ENCODE measurements at places on chromosomes 12 and 14.

- DNase-seq = peak; percentile 92
Observed at GRCh38 chr12:132445884-132446632, 43.9 kb upstream of the FBRSL1 start.

DNA sequence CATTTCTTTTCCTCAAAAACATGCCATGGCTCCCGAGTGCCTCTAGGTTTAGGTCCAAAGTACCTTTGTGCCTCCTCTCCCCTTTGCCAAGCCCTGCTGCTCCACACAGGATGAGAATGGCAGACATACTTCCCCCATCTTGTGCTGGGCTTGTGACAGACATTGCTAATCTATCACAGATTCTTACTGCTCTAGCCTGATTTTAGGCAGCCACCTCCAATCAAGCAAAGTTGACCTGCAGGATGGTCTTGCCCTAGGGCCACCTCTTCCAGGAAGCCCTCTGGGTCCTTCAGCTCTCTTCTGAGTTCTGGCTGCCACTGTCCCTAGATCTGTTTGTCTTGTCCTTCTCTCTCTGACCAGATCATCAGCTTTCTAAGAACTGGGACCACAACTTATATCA is 20.5 kb downstream of the FOXN4 start:
- no peak for DNase-seq

- no peak for DNase-seq
Observed at GRCh38 chr12:62291864-62292760, 31.9 kb downstream of the USP15 start.

GRCh38 chr12:124715121-124715990 is 147.9 kb upstream of the NCOR2 start:
- peak; percentile 70 for DNase-seq

- DNase-seq = no peak
Observed at GRCh38 chr12:57740656-57741412, 2.3 kb upstream of the AGAP2 start.

GRCh38 chr12:68867606-68868005 is 59.6 kb downstream of the MDM2 start:
- DNase-seq = no peak

DNA sequence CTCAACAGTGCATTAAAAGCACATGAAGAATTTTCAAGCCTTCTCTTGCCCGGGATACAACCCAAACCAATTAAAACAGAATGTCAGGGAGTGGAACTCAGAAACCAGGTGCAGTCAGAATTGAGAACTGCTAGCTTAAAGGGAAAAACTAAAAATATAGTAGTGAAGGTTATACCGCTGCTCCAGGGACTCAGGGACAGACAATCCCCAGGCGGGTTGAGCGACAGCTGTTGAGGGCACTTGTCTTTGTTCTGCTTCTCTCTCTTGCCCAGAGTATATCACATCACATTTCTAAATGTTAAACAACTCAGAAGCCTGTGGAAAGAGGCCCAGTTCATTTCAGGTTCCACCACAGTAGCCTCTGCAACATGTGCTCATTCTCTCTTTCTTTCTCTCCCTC is 93.1 kb downstream of the SLC5A8 start:
- DNase-seq = no peak

- no peak for DNase-seq
Observed at GRCh38 chr12:121802485-121802842, 1.3 kb upstream of the SETD1B start.

DNA sequence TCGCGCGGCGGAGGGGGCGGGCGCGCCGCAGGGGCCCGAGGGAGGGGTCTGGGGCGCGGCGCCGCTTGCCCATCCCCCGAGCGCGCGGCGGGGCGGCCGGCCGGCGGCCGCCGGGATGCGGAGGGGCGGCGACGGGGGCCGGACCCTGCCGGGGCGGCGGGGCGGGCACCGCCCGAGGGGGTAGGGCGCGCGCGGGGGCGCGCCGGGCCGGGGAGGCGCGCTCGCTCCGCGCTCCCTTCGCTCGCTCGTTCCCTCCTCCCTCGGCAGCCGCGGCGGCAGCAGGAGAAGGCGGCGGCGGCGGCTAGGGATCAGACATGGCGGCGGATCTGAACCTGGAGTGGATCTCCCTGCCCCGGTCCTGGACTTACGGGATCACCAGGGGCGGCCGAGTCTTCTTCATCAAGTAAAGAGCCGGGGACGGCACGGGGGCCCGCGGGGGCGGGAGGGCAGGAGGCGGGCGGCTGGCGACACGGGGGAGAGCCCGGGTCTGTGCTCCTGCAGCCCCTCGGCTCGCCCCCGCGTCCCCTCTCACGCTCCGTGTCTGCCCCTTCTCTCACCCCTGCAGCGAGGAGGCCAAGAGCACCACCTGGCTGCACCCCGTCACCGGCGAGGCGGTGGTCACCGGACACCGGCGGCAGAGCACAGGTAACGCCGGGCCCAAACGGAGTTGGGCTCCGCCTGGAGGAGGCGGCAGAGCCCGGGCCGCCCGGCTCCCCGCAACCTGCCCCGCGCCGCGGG is at the start of gene PLEKHA5:
PLEKHA5 (plus strand) TSS at position 248 of the 738 bp plus-strand sequence; CDS start at position 315, 67 bp downstream.
- DNase-seq = peak; percentile 81

DNA sequence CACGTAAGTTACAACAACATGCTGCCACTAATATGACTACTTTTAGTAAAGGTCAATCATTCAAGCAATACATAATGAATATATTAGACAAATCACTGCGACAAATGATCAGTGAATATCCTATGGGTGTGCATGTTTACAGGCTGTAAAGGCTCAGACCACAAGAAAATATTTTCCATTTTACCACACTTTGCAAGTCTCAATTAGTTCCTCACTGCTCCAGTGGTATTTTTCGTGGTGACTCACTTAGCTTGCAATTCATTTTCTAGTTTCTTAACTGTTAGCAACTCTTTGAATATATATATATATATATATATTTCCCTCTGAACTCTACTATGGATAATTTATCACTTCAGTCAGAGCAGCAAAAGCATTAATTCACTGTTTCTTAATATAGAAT is 96.9 kb downstream of the EML5 start:
- no peak for DNase-seq

DNA sequence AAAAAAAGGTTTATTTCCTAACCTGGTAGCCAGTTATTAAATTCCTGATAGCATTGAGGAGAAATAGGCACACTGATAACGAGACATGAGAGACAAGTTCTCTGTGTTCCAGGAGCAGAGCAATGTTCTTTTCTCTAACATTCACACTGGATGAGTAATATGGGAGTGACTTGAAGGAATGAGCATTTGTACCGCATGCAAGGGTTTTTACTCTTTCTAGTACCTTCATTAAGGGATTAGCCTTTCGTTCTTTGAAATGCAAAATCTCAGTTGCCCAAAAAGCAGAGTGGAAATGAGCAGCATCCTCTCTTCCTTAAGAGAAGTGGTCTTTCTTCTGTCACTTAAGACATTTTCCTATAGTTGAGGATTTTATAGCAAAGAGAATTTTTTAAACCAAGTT is 54.7 kb downstream of the FGD4 start:
- peak; percentile 83 for DNase-seq

GRCh38 chr12:46149905-46150304 is 118.9 kb downstream of the SLC38A1 start:
- DNase-seq = no peak

- DNase-seq = no peak
Observed at GRCh38 chr14:101247842-101248725, 313.2 kb upstream of the DIO3 start.

DNA sequence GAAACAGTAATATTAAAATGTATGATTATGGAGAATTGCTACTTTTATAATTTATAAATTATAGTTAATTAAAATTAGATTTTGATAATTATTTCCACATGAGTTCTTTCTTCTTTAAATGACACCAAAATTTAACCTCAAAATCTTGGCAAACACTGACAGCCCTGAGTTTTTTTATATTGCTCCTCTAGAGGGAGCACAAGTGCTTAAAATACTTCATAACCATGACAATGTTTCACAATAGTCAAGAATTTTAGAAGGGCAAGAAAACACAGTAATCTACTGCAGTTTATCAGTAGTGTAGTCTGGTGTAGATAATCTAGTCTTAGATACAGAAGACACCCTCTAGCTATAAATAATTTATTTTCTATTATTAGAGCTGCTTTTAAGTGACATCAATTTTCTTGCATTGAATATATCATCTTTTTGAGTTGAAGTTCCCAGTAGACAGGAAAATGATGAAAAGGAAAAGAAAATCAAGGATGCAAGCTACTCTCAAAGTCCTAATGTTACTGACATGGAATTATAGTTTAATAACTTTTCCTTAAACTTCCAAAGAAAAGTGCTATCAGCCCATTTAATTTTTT is 14.3 kb upstream of the PTGER2 start:
- peak; percentile 45 for DNase-seq

- DNase-seq = no peak
Observed at GRCh38 chr14:31678421-31679249, 117.4 kb downstream of the NUBPL start.

- no peak for DNase-seq
Observed at GRCh38 chr14:52338051-52338681, 24.1 kb downstream of the PTGER2 start.

GRCh38 chr14:68897559-68898155 is 81.4 kb downstream of the ACTN1 start:
- no peak for DNase-seq

DNA sequence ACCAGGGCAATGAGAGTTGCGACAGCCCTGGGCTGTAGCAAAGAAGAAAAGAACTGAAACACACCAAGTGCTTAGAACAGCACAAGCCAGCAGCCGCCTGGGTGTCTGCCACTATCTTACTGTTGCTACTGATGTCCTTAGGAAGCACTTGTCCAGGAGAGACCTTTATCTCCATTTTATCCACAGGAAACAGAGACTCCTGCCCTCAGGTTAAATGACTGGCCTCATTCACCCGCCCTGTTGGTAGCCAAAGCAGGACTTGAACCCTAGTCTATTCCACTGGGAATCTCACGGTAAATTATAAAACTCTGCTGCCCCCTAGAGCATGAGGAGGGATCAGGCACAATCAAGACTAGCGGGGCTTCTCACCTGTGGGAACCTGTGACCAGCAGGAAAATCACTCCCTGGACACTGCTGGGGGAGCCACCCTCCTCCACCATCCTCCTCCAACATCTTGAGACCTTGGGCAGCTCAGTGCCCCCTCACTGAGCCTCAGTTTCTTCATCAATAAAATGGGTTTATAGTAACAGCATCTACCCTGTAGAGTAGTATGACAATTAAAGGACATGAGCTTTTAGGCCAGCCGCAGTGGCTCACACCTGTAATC is 20.5 kb upstream of the TESC start:
- DNase-seq = peak; percentile 65

DNA sequence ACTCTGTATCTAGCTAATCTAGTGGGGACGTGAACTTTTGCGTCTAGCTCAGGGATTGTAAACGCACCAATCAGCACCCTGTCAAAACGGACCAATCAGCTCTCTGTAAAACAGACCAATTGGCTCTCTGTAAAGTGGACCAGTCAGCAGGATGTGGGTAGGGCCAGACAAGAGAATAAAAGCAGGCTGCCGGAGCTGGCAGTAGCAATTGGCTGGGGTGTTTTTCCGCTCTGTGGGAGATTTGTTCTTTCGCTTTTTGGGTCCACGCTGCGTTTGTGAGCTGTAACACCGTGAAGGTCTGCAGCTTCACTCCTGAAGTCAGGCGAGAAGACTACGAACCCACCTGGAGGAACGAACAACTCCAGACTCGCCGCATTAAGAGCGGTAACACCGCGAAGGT is 76.5 kb downstream of the SPRING1 start:
- no peak for DNase-seq

DNA sequence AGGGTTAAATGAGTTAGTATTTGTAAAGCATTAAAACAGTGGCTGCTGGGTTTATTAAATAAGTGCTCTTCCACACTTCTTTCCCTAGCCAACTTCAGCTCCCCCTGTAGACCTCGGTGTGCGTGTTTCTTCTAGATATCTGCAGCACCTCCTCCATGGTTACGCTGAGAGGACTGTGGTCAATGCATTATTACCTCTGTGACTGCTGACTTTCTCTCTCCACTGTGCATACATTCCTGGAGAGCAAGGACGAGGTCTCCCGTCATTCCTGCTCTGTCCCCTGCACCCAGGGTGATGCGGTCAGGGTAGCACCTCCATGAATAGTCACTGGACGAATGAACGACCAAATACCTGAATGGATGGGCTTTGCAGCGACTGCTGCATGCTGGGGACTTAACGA is 44.6 kb downstream of the ZFP36L1 start:
- DNase-seq = no peak

DNA sequence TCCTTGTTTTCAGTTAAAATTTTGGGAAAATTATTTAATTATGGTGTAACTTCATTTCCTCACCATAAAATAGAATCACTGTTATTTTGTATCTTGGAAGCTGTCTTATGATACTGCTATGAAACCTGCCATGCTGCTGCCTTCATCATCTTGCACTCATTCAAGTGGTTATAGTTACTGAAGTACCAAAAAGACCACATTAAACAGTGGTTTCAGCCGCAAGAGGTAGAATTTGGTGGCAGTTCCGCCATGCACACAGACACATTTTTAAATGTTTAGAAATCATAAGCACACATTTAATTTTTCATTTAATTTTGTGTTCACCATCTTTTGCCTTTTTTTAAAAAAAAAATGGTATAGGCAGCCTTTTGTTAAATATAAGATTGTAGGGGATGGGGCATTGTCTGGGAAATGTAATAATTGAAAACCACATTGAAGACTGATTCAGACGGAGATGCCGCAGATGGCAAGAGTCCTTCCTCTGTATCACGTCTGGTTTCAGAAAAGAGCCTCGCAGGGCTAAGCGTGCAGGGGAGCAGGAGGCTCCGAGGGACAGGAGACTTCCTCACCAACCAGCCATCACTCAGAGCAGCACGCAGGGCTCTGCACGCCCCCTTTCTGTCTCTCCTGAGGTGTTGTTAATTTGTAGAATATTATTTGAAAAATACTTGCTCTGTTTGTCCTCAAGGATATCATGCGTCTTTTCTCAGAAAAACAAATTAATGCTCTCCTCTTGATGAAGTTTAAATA is 115.2 kb upstream of the PELI2 start:
- DNase-seq = no peak

- no peak for DNase-seq
Observed at GRCh38 chr12:19688532-19688931, 249.2 kb downstream of the AEBP2 start.

DNA sequence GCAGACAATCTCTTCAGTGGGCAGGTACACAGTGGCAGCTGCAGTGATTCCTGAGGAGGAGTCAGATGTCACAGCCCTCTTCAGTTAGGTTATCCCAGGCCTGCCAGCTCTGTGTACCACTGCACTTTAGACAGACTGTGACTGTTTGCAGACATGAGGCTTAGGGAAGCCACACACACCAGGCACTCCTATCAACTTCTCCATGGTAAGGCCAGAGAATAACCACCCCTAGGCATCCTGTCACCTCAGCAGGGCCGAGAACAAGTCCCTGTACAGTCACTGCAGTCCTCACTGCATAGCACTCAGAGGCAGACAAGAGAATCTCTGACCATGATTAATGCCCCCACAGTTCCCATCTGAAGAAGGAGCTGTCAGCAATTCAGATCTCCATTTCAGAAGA is 296.5 kb downstream of the GALC start:
- DNase-seq = no peak

GRCh38 chr14:74394549-74394948 is 31.5 kb downstream of the SYNDIG1L start:
- no peak for DNase-seq

GRCh38 chr12:79424109-79424721 is 266.5 kb downstream of the PAWR start:
- peak; percentile 44 for DNase-seq

- no peak for DNase-seq
Observed at GRCh38 chr14:76695263-76695920, 65.9 kb upstream of the VASH1 start.

All from LoVo (cell line).